Immature natural killer cell (primary cell): ENCODE measurements at places on chromosomes 11 and 22. TPM values are rescaled to one million over a fixed set of nuclear protein-coding genes. Genes with fewer than 3 reads are reported as not detected.

Gene UPK2
- not detected for polyA plus RNA-seq

Gene OR52A1
- not detected for polyA plus RNA-seq

Gene VSTM5
- not detected for polyA plus RNA-seq

Gene CNIH2
- not detected for polyA plus RNA-seq
